ENCODE measurements at places on chromosomes 4 and X.

DNA sequence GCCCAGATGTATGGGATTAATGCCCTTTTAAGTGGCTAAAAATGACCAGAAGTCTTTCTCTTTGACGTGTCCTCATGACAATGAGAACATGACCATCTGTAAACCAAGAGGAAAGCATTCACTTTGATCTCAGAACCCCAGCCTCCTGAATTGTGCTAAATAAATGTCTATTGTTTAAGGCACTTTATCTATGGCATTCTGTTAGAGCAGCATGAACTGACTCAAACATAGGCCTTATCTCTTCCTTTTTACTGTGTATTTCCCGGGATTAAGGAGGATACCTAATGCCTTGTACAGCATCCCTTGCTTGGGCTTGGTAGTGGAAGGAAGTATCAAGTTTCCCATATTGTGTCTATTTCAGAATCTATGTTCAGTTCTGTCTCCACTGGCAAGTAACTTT is 47.2 kb upstream of the HS3ST1 start:
- DNase-seq = no peak

- no peak for DNase-seq
These were observed 197.4 kb downstream of the ENOX2 start for GRCh38 chrX:130705591-130705990.

- DNase-seq = no peak
These were observed 54.4 kb upstream of the HGFAC start for GRCh38 chr4:3387154-3387942.

DNA sequence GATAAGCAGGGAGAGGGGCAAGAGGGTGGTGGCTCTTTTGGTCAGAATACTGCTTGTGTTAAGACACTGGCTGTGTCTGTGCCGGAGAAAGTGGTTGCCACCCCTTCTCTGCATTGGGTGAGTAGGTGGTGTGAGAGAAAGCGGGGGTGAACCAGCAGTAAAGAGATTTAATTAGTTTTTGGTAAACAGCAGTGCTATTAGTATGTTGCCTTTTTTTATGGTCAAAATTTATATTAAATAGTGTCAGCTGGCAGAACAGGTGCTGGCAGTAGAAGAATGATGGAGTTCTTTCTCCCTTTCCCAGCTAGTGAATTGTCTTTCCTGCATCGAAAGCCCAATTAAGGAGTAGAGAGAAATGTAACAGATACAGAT is 181.6 kb downstream of the LARP7 start:
- DNase-seq = no peak

DNA sequence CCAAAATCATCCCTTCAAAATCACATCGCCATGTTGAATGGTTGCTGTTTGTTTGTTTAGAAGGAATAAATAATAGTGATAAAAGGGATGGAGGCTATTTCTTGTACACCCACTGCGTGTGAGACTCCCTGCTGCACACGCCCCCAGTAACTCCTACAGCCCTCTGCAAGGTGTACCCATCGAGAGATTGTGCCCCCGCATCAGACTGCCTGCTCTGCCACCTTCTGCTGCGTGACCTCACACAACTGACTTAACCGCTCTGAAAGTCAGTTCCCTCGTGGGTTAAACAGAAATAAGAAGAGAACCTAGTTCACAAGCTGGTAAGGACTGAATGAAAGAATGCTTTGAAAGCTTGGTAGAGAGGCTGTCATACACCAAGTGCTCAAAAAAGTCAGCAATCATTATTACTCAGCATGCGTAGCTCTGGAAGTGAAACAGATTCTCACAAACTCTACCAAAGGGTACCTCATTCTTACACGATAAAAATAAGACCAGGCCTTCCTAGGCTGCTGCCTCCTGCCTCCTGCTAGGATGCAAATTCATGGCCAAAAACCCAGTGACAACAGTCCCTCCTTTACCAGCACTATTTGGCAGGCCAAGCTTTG is 147.1 kb downstream of the CPEB2 start:
- no peak for DNase-seq

DNA sequence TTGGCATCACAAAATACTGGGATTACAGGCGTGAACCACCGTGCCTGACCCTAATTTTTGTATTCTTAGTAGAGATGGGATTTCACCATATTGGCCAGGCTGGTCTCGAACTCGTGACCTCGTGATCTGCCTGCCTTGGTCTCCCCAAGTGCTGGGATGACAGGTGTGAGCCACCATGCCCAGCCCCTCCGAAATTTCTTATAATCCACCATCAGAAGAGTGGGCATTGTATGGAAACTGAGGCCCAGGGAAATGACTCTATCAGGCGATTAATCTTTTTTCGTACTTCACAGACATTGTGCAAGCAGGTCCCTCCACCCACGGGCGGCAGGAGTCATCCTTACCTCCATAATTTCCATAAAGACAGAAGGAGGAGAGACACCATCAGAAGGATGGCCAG is 16.0 kb downstream of the CRLF2 start:
- DNase-seq = no peak

DNA sequence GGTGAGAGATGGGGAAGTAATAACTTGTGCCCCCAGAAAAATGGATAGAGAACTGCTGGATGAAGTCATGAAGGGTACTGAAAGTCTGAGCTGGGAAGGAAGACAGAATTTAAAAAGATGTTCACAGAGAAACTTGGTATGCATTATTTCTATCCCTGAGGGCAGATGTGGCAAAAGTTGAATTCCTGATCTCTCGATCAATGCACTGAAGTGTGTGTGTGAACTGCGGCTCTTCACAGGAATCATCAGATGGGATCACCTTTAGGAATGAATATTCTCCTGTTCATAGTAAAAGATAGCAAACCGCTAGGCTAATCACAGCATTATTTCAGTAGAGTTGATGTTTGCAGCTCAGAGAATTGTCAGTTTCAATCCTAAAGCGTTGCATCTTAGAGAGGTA is 86.4 kb downstream of the ELOVL6 start:
- DNase-seq = no peak

- no peak for DNase-seq
These were observed 102.0 kb upstream of the USP38 start for GRCh38 chr4:143082701-143083100.

DNA sequence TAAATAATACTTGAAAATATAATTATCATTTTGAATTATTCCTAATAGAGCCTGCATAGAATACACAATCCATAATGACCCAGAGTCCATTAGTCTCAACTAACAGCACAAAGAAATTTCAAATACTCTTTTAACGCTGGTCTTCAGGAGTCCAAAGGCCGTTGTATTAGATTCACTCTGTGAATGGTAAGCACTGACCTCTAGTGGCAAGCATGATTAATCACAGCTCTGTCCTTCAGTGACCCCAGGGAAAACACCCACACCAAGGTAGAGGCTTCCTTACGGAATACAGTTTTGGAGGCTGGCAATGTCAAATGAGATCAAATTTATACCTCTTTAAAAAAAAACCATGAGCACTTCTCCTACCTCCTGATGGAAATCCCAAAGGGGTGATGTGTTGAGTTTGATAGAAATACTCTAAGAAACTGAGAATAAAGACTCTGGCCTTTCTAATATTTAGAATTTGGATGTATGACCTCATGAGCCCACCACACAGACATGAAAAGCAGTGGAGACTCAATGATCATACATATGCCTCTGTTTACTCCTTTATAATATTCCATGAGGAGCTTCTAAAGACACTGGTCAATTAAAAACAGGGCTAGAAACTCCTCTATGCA is 147.2 kb upstream of the DKK2 start:
- DNase-seq = no peak

DNA sequence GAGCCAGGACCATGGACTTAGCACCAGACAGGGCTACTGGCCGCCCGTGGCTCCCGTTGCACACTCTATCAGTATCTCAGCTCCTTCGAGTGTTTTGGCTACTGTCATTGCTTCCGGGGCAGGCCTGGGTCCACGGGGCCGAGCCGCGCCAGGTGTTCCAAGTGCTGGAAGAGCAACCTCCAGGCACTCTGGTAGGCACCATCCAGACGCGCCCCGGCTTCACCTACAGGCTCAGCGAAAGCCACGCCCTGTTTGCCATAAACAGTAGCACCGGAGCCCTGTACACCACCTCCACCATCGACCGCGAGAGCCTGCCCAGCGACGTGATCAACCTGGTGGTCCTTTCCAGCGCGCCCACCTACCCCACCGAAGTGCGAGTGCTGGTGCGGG is 1.6 kb downstream of the FAT4 start:
- DNase-seq = no peak

DNA sequence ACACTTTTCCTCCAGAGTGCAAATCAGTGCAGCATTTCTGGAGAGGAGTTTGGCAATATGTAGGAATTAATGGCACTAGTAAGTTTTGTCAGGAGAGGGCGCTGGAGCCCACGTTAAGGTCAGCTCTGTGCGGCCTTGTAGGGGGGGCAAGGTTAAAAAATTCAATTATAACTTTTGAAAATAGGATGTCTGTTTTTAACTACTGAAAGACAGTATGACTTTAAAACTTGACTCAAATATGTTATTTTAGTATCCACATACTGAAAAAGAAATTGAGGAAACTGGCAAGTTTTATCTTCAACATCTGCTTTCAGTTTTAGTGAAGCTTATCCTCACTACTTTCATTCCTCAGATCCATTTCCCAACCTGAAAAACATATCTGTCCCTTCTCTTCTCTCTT is 30.9 kb upstream of the HSD17B13 start:
- DNase-seq = no peak

DNA sequence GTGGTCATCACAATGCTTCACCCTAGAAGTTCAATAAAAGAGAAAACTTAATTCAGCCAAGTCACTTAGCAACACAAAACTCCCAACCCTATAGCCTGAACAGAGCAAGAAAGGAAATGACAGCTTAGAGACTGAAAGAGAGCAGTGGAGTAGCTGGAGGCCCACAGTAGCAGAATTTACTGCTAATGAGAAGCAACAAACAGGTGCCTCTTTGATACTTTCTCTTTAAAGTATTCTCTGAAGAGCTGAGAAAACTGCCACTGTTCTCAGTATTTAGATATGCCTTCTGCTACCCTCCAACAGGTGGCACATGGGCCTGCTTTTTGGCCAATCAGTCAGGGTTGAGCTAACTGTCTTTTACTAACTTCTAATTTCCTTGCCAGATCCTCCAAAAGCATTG is 240.0 kb downstream of the GPC3 start:
- no peak for DNase-seq

- peak; percentile 17 for DNase-seq
These were observed 10.5 kb downstream of the PTTG2 start for GRCh38 chr4:37970702-37971101.

- DNase-seq = peak; percentile 63
These were observed 1.0 kb downstream of the PDE5A start for GRCh38 chr4:119627267-119628255.

GRCh38 chr4:77911842-77912450 is 49.3 kb downstream of the MRPL1 start:
- DNase-seq = no peak

DNA sequence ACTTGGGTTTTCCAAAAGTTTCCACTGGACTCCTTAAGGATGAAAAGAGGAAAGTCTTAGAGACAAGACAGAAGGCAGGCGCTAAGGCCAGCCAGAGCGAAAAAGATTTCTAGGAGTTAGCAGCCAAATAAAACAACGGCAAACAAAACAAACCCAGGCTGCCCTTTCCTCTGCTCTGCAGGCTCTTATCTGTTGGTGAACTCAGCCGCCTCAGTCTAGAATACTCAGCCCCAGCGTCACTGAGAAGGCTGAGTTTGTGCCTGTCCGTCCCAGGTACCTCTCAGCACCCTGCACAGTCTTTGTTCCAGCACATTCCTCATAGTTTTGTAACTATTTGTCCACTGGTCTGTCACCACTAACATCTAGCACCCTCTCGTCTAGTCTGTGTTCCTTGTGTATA is 75.6 kb upstream of the FAM9C start:
- DNase-seq = no peak

GRCh38 chrX:97215186-97215585 is 331.5 kb downstream of the RPA4 start:
- DNase-seq = no peak

DNA sequence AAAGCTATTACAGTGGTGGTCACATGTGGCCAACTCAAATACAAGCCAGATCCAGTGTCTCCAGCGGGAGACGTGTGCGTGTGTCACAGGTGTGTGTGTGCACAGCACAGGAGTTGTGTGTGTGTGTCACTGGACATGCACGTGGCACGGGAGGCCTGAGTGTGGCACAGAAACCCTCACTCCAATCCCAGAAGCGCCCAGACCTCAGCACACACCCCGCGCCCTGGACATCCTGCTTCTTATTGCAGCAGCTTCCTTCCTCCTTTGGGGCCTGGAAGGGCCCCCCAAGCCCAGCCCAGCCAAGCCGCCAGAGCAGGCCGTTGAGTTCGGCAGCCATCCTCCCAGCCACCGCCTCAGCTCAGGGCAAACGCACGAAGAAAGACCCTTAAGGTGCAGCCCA is 37.9 kb downstream of the ACOX3 start:
- DNase-seq = no peak

DNA sequence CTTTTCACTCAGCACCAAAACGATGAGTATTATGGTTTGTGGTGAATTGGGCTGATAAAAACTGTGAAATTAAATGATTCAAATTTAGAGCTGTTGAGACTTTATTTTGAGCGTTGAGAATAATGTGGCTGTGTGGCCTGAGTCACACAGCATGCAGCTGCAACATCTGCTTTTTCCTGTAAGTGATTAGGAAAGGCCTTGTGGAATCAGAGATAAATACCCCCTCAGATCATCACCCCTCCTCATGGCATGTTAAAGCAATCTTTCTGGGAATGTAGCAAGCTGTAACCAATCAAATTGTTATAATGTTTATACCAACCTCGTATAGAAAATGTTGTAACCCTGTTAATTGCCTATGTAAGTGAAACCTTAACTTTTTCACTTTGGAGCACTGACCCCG is 90.0 kb upstream of the GRPR start:
- no peak for DNase-seq

DNA sequence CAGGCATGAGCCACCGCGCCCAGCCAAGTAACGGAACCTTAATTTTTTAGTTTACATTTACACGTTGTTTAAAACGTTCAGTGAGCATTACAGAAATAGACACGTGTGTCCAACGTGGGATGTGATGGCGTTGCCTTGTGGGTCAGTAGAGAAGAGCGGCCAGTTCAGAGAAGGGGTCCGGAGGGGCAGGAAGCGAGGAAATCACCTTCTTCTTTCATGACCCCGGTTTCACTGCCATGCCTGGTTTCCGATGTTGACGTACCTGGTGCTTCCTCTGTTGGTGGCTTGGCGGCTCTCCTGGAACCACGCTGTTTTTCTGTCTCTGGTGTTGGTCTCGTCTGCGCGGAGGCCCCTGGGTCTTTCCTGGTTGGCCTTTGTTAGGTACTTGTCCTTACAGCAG is 42.8 kb downstream of the PCGF3 start:
- no peak for DNase-seq

GRCh38 chrX:47623540-47624027 is 3.9 kb upstream of the SYN1 start:
- no peak for DNase-seq

- DNase-seq = no peak
These were observed 15.4 kb downstream of the OCIAD2 start for GRCh38 chr4:48891028-48891619.

GRCh38 chrX:103918571-103919269 is 43.7 kb upstream of the TMSB15B start:
- DNase-seq = peak; percentile 35

GRCh38 chrX:39820938-39821708 is 276.6 kb downstream of the BCOR start:
- no peak for DNase-seq
